T-helper 22 cell (primary cell): ENCODE measurements at places on chromosomes 3 and 15.

- no peak for DNase-seq
These were observed 22.2 kb downstream of the IQSEC1 start for GRCh38 chr3:13051066-13051465.

DNA sequence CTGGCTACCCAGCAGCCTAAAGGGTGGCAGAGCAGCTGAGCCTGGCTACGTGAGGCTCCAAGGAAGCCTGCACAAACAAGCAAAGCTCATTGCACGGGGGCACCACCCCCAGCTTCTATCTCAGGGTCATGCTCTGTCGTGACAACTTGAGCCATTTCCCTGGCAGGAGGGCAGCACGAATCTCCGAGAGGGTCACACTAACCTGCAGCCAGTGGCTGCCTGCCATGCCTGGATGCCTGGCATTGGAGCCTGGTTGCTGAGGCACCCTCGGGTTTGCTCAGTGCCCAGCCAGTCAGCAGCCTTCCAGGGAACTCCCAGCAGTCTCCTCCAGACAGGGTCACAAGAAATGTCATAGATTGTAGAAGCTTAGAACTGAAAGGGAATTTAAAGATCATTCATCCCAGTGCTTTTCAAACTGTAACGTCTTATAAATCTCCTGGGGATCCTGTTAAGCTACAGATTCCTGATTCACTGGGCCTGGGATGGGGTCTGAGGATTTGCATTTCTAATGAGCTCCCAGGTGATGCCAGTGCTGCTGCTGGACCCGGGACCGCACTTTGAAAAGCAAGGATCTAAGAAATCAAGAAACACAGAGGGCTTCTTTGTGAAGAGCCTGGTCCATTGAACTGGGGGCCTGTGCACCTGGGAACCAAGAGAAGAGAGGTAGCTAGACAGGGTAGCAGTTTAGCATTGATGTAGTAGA, 48.4 kb downstream of the TMEM266 start:
- no peak for DNase-seq

- DNase-seq: no peak
These were observed 370.0 kb upstream of the FRG2C start for GRCh38 chr3:75294124-75294523.

DNA sequence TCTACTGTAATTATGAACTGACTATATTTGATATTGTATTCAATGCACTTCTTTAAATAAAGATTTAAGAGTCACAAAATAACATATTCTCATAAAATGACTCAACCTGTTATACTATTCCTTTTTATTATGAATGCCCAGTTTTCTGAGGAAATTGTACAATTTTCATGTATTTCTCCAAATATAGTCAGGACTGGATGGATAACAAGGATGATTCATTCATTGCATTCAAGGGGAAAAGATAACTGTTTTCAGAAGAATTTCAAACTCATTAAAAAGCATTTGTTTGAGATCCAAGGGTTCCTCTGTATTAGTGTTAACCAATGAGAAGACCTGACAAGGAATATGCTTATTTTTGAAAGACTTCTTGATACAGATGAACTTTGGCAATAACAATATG, 163.7 kb downstream of the MEIS2 start:
- DNase-seq: no peak

DNA sequence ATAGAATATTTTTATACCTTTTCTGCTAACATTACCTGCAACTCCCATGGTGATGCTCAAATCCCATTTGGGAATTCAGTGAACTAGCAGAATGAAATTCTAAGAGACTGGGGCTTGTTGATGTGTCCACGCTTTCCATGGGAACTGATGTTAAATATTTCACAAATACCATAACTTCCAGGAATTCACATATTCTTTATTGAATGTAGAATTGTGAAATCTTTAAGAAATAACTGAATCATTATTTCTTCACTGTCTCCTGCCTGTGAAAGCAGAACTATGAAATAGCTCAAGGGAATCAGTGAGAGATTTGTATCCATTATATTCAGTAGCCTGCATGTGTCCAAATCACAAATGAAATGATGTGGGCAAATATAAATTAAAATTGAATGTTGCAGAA, 130.8 kb downstream of the SERPINI1 start:
- DNase-seq: no peak

- no peak for DNase-seq
These were observed 61.3 kb downstream of the UACA start for GRCh38 chr15:70701891-70702568.

DNA sequence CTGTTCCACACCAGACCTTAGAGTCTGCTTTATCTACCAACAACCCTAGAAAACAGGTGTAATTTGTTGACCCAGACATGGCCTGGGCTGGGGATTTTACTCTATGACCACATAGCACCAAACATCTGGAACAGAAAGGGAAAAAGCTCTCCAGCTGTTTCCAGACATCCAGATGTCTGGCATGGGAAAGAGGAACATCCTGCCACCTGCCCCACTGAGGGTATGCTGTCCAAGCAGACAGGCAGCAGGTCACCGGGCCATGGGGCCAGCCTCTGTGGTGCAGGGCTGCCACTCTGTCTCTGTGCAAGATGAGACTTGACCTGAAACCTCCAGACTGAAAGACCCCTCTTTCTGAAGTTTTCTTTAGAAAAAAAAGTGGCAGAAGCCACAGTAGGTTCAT, 359.3 kb upstream of the ICE2 start:
- no peak for DNase-seq

- DNase-seq: no peak
These were observed 216.4 kb upstream of the DPPA4 start for GRCh38 chr3:109553591-109554371.

GRCh38 chr15:55786341-55786740, 43.4 kb upstream of the PRTG start:
- DNase-seq: no peak

GRCh38 chr15:95620934-95621579, 709.4 kb upstream of the NR2F2 start:
- DNase-seq: no peak

- DNase-seq: no peak
These were observed 43.5 kb downstream of the ABHD2 start for GRCh38 chr15:89131731-89132130.
